ENCODE measurements at places on chromosomes 6 and 20.

DNA sequence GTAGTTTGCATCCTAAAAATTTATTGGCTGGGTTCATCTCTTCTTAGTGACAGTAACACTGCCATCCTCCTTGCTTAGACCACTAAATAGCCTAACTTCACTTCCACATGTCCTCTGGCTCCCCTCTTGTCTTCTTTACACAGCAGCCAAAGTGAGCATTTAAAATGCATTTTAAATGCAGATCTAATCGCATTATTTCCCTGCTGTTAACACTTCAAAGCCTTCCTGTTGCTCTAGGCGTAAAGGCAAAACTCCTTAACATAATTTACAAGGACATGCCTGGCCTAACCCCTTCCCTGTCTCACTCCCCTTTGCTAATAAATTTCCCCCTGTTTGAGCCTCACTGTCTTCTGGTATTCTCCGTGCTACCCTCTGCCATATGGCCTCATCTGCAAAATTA is 26.5 kb downstream of the NKAIN2 start:
- no peak for DNase-seq

DNA sequence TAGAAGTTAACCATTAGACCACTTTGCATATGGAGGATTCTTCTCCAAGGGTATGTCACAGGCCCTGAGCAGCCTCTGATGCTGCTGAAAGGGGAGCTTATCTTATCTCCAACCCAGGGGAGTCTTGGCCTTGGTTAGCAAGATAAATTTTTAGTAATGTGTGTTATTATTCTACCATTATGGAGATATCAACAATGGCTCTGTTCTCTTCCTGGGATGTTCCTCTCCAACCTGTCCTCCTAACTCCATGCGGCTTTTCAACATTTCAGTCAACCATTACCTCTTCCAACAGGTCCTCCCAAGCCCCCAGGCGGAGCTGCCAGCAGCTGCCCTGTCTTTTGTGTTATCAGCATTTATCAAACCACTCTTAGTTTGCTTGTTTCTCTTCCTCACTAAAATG is 48.4 kb upstream of the FOXC1 start:
- no peak for DNase-seq

DNA sequence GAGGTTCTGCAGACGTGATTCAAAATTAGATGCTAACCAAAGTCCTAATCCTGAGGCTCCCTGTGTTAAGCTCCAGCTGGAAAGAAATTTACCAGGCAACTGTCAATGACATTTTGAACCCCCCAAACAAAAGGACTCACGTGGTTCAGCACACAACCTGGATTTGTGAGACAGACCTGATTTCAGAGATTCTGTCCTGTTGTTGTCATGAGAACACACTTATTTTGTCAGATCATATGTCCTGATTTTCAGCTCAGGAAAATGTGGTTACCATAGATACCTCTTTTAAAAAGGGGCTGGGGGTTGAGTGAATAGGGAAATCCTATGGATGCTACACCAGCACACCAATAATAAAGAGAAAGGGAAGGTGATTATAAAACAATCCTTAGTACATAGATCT is 61.6 kb downstream of the MTFR2 start:
- DNase-seq = no peak

GRCh38 chr6:106508277-106508676 is 121.0 kb downstream of the RTN4IP1 start:
- DNase-seq = no peak

DNA sequence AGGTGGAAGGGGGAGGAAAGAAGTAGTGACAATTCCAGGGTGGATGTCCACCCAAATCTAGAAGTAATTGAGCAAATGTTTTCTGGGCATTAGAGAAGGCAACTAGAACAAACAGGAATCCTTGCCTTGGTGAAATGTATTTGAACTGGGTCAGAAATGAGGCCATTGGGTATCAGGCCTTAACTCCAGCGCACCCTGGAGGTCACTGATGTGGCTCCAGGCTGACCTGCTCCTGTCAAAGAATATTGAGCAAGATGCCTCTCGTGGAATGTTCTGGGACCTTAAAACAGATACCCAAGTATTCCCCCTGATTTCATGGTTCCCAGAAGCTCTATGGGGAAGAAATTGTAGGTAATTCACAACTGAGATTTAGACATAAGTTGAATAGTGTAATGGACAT is 6.9 kb downstream of the HLA-DPB1 start:
- no peak for DNase-seq

GRCh38 chr6:158793432-158793831 is 25.7 kb downstream of the EZR start:
- no peak for DNase-seq
